Sigmoid colon (tissue), 7 donors: ENCODE measurements at places on chromosomes 16 and 17.

DNA sequence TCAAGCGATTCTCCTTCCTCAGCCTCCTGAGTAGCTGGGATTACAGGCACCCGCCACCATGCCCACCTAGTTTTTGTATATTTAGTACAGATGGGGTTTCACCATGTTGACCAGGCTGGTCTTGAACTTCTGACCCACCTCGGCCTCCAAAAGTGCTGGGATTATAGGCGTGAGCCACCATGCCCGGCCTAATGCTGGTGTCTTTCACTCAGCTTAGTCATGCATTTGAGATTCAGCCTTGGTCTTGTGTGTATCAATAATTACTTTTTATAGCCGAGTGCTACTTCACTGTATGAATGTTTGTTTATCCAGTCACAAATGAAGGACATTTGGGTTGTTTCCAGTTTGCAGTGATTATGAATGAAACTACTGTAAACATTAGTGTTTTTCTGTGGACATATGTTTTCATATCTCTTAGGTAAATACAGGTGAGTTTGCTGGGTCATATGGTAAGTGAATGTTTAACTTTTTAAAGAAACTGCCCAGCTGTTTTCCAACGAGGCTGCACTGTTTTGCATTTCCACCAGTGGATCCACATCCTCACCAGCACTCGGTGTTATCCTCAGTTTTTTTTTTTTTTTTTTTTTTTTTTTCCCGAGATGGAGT is 11.0 kb upstream of the PLCG2 start:
- DNase-seq = no peak

- DNase-seq = no peak
Observed at GRCh38 chr16:11793840-11794239, 3.2 kb downstream of the ZC3H7A start.

DNA sequence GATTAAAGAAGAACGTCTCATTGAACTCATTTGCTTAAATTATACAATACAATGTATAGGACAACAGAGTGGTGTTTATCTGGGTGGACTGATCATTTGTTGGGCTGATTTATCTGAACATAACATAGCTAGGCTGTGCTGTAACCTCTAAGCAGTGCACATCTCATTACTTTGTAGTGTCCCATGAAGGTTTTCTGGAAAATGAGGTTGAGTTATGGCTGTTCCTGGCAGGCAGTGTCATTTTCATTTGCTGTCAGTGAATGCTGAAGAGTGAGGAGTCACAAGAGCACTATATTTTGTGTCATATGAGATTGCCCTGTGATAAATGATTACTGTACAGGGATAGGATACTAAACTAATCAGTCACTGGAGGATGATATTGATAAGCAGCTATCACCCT is 340.2 kb downstream of the HS3ST3B1 start:
- DNase-seq = no peak

DNA sequence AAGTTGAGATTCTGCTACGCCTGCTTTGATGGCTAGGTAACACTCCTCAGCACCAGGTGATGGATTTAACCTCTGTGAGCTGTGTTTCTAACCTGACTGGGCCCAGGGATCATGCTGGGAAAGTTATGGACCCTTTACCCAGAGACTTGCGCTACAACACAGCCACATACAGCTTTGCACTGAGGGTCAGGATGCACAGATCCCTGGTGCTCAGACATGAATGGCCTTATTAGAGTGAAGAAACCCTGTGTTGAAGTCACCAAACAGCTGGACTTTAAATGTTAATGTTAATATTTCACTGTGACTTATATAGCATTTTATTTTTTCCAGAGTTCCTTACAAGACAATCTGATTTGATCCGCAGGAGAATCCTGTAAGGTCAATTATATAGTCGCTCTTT is 114.3 kb downstream of the MSI2 start:
- no peak for DNase-seq

- DNase-seq = no peak
Observed at GRCh38 chr16:23679986-23680336, 1.3 kb downstream of the PLK1 start.

- DNase-seq = no peak
Observed at GRCh38 chr17:32239456-32239855, 26.2 kb upstream of the RHBDL3 start.

GRCh38 chr17:53721101-53721500 is 101.6 kb upstream of the KIF2B start:
- DNase-seq = no peak

DNA sequence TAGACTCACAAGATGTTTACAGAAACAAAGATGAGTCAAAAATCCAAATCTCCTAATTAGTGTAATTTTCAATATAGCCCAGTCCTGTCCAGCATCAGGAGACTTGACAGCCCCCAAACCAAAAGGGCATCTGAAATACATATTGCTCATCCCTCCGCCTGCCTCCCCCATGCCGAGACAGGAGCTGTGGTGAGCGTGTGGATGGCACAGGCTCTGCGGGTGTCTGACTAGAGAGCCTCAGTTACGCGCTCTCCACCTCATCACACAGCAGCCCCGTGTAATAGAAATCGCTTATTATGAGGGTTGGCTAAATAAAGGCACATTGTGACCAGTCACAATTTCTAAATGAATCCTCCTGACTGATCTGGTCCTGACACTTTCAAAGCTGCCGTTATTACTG is 43.1 kb upstream of the CBLN1 start:
- DNase-seq = no peak

- no peak for DNase-seq
Observed at GRCh38 chr16:66520406-66521170, 29.3 kb downstream of the TK2 start.

GRCh38 chr16:87474566-87474996 is 18.2 kb downstream of the ZCCHC14 start:
- DNase-seq = no peak

GRCh38 chr16:80968386-80969113 is 38.1 kb downstream of the CMC2 start:
- no peak for DNase-seq

DNA sequence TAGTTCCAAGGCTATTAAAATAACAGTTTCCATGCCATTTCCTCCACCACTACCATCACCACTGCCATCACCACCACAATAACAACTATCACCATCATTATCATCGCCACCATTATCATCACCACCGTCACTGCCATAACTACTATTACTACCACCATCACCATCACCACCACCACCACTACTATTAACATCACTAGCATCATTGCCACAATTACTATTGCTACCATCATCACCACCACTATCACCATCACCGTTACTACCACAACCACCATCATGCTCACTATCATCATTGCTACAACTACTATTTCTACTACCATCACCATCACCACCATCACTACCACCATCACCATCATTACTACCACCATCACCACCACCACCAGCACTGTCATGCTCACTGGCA is 185.9 kb upstream of the MAF start:
- DNase-seq = no peak

DNA sequence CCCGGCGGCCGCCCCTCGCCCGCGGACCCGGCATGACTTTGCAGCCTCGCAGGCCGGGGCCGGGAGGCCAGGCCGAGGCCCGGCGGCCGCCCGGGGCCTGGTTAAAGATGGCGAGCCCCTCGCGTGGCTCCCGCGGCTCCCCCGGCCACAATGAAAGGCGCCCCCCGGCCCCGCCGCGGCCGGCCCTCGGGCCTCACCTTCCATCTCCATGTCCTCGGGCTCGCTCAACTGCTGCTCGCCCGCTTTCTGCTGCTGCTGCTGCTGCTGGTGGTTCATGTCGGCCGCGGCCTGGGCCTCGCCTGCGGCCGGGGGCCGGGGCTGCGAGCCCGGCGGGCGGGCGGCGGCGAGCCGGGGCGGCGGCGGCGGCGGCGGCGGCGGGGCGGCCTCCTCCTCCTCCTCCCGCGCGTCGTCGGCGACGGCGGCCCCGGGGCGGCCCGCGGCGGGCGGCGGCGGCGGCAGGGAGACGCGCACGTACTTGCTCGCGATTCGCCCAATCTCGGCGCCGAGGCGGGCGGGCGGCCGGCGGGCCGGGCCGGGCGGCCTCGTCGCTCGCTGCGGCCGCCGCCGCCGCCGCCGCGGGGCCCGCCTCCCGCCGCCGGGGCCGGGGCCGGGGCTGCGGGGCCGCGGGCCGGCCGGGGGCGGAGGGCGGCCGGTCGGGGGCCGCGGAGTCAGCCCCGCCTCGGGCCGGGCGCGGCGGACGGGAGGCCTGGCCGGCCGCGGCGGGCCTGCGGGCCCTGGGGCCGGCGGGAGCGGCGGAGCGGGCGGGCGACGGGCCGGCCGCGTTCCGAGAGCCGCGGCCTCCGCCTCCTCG is 491 bp downstream of the USP7 start:
- no peak for DNase-seq

DNA sequence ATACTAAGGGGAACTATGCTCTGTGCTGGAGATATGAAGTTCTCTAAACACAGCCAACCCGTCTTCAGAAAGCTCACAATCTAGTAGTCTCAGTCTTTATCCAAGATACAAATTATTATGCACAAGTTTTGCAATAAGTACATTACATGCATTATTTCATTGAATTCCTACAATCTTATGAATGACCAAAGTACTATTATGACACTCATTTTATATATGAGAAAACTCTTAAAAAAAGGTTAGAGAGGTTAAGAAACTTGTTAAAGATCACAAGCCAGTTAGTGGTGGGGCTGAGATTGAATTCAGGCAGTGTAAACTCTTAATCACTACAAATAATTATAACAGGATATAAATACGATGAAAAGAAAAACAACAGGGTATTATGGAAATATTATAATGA is 4.7 kb upstream of the BRIP1 start:
- DNase-seq = no peak

DNA sequence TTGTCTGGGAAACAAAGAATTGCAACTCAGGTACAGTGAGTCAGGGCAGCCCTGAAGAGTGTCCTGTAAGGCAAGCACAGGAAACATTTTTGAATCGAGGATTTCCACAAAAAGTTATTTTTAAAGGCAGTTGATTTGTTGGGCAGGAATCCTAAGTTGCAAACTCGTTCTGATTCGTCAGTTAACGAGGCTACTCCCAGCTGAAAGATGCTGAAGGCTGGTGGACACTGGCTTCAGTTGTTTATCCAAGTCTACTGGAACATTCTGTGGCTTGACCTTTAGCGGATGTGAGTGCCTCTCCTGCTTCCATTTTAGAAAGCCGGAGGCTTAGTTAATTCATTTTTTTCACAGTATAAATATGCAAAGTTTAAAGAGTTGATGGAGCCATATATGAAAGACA is 84.2 kb downstream of the KCNJ12 start:
- DNase-seq = no peak

DNA sequence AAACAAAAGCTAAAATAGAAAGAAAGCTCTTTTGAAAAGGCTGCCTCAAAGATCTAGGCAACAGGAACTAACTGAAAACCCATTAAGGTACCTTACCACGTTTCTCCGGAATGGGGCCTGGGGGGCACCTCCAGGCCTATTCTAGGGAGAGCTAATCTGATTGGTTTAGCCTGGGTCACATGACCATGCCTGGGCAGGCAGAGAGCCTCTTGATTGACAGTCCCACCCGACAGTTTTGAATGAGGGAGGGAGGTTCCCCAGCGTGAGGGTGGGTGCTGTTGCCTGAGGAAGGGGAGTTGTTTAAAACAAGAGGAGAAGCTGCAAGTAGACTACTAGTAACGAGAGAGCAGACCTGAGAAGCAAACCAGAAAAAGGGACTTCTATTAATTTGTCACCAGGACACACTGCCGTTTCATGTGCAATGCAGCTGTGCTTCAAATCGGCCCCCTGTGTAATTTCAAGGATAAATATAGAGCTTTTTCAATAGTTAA is 143.4 kb upstream of the HS3ST2 start:
- peak; percentile 65 for DNase-seq

GRCh38 chr17:5042157-5043022 is 7.2 kb upstream of the SLC52A1 start:
- DNase-seq = no peak

- no peak for DNase-seq
Observed at GRCh38 chr16:79093554-79093967, 507.0 kb downstream of the MAF start.

DNA sequence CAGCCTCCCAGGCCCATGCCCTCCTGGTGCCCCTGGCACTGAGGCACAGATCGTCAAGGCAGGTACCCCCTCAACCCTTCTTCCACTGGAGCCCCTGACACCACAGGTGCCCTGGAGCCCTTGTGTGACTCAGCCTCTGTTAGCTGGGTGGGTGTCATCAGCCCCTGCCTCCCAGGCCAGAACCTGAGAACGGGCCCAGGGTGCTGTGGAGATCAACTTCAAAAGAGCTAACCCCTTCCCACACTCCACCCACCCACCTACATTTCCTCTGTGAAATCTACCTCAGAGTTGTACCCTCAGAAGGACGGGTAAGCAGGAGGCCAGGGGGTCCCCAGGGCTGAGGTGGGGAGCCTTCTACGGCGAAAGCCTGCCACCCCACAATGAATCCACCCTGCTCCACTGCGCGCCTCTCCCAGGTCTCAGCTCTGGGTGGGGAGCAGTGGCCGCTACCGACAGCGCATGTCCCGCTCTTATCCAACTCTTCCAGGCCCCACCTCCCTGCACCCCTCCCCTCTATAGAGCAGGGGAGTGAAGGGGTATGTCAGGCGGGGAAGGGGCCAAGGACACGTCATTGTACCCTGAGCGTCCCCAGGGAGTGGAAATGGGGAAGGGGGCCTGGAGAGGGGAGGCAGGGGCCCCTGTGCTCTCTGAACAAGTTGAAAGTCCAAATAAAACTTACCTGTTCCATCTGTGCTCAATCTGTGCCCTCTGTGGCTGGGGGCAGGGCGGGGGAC is 17.6 kb downstream of the TBKBP1 start:
- DNase-seq = peak; percentile 59

DNA sequence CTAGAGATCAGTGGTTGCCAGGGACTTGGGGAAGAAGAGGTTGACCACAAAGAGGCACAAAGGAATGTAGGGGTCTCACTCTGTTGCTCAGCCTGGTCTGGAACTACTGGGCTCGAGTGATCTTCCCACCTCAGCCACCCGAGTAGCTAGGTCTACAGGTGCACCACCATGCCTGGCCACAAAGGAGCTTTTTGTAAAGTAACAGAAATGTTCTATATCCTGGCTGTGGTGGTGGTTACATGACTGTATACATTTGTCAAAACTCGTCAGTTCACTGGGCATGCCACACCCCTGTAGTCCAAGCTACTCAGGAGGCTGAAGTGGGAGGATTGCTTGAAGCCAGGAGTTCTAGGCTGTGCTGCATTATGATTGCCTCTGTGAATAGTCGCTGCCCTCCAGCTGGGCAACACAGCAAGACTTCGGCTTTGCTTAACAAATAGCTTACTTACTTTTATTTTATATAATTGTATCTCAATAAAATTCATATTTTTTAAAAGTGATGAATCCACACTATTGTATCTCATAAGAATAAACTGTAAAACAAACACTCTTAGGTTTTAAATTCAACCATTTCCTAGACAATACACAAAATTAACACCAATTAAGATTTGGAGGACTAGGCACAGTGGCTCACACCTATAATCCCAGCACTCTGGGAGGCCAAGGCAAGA is 5.0 kb downstream of the SKA2 start:
- DNase-seq = no peak

- no peak for DNase-seq
Observed at GRCh38 chr17:81193470-81194224, 27.6 kb upstream of the AATK start.
